Choroid plexus epithelial cell (primary cell): ENCODE measurements at places on chromosomes 4 and X.

- peak; percentile 90 for DNase-seq
Measured at GRCh38 chrX:153708415-153708814, 15.8 kb downstream of the BCAP31 start.

- DNase-seq, result peak; percentile 29
Measured at GRCh38 chr4:71239365-71239764, 99.5 kb upstream of the SLC4A4 start.

DNA sequence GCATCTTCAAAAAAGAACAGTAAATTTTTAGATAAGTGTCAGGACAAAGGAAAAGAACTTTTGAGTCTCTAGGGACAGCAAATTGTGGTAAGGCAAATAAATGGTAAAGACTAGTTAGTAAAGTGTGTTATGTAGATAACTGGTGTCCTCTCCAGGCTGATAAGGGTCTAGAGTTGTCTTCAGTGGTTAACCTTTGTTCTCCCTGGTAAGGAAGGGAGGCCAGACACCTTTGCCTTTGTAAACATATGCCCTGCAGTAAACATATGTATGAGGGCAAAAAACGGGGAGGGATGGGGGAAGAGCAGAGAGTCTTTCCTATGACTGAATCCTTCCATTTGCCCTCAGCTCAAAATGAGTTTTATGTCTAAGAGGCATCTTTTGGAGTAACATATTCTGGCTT, 384.6 kb downstream of the HNRNPD start:
- DNase-seq, result no peak

GRCh38 chrX:130184857-130185256, 13.1 kb downstream of the RAB33A start:
- DNase-seq, result no peak

GRCh38 chr4:25552580-25553271, 102.9 kb upstream of the SLC34A2 start:
- no peak for DNase-seq

GRCh38 chr4:11338956-11339782, 89.5 kb downstream of the HS3ST1 start:
- DNase-seq, result no peak

DNA sequence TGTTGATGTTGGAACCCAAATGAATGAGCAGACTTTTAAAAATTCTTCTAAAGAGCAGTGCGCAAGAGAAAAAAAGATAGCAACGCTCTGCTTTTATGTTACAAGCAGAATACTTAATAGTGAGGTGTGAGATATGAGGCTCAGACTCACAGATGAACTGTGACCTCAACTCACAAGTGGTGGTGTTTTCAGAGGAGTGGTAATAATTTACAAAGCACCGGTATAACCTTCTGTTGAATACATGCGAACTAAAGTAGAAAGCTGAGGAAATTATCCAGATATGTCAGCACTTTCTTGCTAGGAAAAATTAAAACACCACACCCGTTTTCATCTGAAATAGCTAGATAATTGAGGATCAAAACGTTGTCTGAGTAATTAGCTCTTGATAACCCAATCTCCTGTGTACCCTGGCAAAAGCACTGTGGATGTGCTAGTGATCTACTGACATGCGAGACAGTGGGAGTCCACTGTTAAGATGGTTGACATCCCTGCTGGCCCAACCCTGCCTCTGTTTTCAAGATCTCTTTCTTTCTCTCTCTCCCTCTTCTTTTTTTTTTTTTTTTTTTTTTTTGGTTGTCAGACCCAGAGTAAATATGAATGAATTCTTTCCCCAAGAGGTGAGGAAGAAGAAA, 6.9 kb upstream of the TLL1 start:
- no peak for DNase-seq

DNA sequence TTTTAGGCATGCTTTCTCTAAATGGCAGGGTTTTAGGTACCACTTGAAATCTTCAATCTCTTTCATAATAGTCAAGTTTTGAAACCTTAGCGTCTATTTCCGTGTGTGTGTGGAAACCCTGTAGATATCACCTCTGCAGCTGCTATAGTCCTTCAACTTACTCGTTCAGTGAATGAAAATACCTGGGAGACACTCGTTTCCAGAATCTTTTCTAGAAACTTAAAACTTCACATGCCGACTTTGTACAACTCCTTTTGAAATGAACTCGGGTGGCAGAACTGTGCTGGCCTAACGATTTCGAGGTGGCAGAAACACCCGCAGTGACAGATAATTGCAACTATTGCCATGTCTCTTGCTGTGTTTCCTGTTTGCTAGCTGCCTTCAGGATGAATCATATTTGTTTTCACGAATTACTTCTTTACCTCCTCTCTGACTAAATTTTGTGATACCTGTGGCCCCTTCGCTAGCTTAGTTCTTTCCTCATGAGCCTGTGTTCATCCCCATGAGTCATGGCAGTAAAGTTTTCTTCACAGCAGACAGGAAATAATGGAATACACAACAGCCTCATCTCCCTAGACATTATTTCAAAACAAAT, 104.7 kb upstream of the SMIM10 start:
- DNase-seq, result peak; percentile 37
